Upper lobe of left lung (tissue), 6 donors: ENCODE measurements at places on chromosomes 13 and 19.

- DNase-seq, result no peak
Observed at GRCh38 chr13:26052337-26052736, 521 bp upstream of the SHISA2 start.

- no peak for DNase-seq
Observed at GRCh38 chr13:43044720-43045301, 21.4 kb downstream of the DNAJC15 start.

- no peak for DNase-seq
Observed at GRCh38 chr19:30679789-30680188, 307.6 kb downstream of the ZNF536 start.

- peak; percentile 87 for DNase-seq
Observed at GRCh38 chr13:99982036-99982730, 599 bp downstream of the ZIC2 start.

DNA sequence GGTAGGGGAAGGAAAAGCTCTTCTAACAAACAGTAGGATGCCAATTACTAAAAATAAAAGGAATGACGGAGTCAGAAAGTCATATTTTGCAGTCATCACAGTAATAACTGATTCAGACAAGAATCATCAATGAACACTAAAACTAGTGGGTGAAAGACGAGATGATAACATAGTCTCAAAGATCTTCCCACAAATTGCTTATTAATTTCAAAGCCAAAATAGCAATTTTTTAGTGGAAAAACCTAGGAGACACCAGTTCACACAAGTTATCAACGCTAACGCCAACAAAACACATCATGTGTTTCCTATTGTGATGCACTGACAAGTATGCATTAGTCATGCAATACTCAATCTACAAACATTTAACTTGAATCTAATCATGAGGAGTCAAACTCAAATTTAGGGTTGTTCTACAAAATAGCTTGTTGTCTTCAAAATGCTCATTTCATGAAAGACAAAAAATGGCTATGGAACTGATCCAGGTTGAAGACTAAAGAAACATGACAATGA, 18.6 kb downstream of the ZNF233 start:
- no peak for DNase-seq

DNA sequence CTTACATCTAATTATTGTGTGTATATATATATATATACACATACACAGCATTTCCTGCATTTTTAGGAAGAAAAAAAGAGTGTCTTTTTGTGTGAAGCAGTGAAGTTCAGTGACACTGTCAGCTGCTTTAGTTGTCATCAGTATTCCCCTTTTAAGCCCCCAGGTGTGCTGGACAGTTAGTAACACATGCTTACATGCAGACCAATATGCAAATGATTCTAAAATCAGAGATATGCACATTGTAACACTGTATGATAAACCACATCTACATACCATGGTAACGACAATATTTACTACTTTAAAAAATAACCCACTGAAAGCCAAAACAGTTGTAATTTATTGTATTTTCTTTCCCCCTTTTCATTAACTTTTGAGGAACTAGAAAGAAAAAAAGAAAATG, 16.8 kb downstream of the LHFPL6 start:
- DNase-seq, result no peak

DNA sequence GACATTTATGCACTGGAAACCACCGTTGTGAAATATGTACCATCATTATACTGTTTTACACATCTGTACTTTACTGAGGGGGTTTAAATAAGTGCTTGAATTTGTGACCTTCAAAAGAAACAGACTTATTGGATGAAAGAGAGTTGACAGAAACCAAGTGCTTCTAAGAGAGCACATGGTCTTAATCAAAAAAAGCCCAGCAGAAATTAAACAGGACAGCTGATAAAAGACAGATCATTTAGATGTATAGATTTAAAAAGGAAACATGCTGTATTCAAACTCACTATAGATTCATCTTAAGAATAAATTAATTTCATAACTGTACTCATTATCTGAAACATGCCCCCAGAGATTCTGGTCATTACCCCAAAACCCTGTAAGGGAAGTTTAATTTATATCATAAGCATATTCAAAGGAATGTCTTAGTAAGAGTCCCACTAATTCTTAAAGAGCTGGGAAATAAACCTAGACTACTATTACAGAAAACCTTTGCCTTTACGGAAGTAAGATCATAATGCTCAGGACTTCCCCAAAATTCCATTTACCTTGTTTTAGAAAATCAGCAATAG, 421.8 kb downstream of the DCT start:
- DNase-seq, result no peak

GRCh38 chr13:47908197-47908902, 92.7 kb downstream of the SUCLA2 start:
- no peak for DNase-seq

DNA sequence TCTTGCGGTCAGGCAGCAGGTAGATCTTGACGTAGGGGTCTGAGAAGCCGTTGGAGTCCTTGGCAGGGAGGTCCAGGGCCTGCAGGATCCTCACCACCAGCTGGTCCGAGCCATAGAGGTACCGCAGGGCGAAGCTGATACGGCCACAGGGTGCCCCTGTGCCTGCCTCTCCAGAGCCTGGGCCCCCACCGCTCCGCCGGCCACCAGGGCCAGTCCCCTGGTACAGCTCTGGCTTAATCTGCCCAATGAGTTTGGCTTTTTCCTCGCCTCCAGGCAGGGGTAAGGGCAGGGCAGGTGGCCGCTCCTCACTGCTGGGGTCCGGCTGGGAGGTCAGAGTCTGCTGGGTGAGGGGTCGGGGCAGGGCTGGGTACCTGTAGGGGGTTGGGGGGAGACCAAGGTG, 9.9 kb downstream of the SYT3 start:
- DNase-seq, result peak; percentile 69

DNA sequence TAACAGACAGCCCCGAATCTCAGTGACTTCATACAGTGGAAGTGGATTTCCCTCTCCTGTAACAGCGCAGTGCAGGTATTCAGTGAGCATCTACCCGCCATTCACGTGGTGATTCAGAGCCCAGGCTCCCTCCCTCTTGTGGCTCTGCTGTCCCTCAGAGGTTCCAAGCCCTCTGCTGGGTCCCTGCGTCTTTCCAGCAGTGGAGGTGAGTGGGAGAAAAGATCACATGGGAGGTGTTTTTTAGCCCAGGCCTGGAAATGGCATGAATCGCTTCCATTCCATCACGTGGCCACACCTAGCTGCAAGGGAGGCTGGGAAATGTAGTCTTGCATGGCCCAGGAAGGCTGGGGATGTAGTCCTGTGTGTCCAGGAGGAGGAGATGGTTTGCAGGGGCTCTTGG, 61.4 kb downstream of the DPF1 start:
- no peak for DNase-seq

GRCh38 chr19:45103156-45103507, 10.2 kb downstream of the PPP1R37 start:
- peak; percentile 42 for DNase-seq

DNA sequence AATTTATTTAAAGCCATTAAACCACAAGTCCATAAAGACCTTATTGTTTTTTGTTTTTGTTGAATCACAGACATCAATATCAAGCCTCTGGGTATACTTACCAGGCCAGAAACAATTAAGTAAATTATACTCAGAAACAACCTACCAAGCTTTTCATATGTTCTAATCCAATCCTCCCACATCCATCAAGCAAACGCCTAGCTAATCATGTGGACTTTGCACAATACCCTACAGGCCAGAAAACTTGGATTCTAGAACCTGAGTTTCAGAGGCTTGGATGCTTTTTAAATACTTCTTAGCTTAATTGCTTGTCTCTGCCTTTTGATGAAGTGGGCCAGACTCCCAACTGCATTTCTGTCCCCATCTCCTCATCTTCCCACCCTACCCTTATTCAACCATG, 39.9 kb downstream of the TGDS start:
- DNase-seq, result no peak

- DNase-seq, result peak; percentile 73
Observed at GRCh38 chr19:4454747-4455718, 2.6 kb downstream of the UBXN6 start.

GRCh38 chr19:19570571-19570970, 32.5 kb downstream of the CILP2 start:
- no peak for DNase-seq

- no peak for DNase-seq
Observed at GRCh38 chr13:38888309-38888708, 102.3 kb downstream of the STOML3 start.

- no peak for DNase-seq
Observed at GRCh38 chr13:89375839-89376238, 1704.7 kb downstream of the SLITRK5 start.

- no peak for DNase-seq
Observed at GRCh38 chr13:106819413-106820180, 251.7 kb upstream of the ARGLU1 start.

DNA sequence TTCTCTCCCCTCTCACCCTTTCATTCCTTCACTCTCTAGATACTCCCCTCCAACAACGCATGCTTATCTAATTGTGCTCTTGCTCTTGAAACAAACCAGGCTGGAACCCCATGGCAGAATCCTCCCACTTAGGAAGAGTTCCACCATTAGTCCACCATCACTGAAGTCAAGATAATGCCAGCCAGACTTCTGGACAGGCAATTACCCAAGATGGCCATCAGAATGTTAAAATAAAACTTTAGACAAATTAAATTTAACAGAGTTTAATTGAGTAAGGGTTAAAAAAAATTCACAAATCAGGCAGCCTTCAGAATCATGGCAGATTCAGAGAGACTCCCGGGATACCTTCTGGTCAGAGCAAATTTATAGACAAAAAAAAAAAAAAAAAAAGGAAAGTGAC, 221.5 kb downstream of the LHFPL6 start:
- no peak for DNase-seq

DNA sequence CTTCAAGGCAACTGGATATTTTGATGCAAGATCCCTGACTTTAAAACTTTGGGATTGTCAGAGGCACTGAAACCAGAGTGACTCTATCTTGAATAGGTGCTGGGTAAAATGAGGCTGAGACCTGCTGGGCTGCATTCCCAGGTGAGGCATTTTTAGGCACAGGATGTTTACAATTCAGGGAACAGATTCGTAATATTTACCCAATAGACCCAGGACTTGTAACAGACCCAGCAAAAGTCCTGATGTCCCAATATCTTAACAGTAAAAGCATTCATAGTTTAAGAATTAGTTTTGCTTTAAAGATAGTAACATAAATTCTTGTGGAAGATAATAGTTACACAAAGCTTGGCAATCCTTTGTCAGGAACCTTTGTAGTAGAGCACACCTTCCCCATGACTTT, 166.2 kb downstream of the FGF14 start:
- DNase-seq, result no peak

DNA sequence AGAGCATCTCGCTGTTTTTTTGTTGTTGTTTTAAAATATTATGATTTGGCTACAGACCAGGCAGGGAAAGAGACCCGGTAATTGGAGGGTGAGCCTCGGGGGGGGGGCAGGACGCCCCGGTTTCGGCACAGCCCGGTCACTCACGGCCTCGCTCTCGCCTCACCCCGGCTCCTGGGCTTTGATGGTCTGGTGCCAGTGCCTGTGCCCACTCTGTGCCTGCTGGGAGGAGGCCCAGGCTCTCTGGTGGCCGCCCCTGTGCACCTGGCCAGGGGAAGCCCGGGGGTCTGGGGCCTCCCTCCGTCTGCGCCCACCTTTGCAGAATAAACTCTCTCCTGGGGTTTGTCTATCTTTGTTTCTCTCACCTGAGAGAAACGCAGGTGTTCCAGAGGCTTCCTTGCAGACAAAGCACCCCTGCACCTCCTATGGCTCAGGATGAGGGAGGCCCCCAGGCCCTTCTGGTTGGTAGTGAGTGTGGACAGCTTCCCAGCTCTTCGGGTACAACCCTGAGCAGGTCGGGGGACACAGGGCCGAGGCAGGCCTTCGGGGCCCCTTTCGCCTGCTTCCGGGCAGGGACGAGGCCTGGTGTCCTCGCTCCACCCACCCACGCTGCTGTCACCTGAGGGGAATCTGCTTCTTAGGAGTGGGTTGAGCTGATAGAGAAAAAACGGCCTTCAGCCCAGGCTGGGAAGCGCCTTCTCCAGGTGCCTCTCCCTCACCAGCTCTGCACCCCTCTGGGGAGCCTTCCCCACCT, 183.3 kb downstream of the KDM4B start:
- DNase-seq, result peak; percentile 71

DNA sequence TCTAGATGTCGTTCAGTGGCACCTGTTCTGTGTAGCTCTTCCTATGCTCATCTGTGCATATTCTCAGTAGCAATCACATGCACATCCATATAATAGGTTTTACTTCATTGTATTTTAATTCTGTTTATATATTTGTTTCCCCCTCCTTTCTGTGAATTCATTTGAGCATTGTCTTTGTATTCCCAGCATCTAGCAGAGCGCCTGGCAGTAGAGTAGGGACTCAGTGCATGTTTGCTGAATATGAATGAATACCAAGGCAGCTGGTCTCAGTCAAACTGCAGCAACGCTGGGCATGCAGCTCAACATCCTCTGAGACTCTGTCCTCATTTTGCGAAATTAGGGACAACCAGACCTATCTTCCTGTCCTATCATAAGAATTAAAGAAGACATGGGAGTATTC, 330.1 kb downstream of the SPRY2 start:
- DNase-seq, result no peak
